Activated naive CD8-positive, alpha-beta T cell treated with anti-CD3 and anti-CD28 coated beads for 36 hours (primary cell): ENCODE measurements at places on chromosomes 12 and 14. TPM values are rescaled to one million over a fixed set of nuclear protein-coding genes. Genes with fewer than 3 reads are reported as not detected.

DNA sequence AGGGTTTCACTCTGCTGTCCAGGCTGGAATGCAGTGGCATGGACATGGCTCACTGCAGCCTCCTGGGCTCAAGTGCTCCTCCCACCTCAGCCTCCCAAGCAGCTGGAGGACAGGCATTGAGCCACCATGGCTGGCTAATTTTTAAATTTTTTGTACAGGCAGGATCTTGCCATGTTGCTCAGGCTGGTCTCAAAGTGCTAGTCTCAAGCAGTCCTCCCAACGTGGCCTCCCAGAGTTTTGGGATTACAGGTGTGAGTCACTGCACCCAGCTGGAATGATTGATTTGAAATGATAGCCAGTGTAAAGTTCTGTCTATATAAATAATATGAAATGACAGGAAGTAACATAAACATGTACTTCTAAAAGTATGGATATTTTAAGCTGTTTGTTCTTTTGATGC, 172.7 kb downstream of the FUT8 start:
- H3K36me3 ChIP-seq: peaks cover 24% of the 10 kb centered on the region
- no peak overlapping the region for H3K4me3 ChIP-seq
- no peak for DNase-seq
- no peak overlapping the region for H3K27ac ChIP-seq

- H3K27me3 ChIP-seq: peaks cover 21% of the 10 kb centered on the region
- H3K36me3 ChIP-seq: no peaks in the 10 kb centered on the region
- no peak overlapping the region for H3K4me3 ChIP-seq
- DNase-seq: no peak
Measured at GRCh38 chr12:5908251-5908650, 36.8 kb downstream of the ANO2 start.

GRCh38 chr14:69715725-69716477, 51.0 kb upstream of the SRSF5 start:
- no peaks in the 10 kb centered on the region for H3K27me3 ChIP-seq
- H3K27ac ChIP-seq: peak overlapping the region; percentile 69
- no peak overlapping the region for H3K4me3 ChIP-seq
- peaks cover 29% of the 10 kb centered on the region for H3K4me1 ChIP-seq

DNA sequence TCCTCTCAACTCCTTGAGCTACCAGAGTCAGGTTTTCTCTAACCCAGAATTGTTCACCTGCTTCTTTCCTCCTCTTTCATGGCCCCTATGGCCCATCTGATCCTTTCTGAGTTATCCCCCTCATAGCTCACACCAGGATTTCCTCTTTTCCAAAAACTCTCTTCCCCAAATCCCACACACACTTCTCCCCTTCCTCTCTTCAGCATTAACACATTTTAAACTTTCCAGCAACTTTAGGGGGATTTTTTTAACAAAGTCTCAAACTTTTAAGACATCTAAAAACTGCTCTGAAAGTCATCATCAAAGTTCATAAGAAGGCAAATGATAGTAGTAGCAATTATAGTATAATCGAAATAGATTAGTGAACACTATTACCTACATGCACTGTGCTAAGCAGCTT, 7.9 kb downstream of the OR10P1 start:
- H3K4me3 ChIP-seq: no peak overlapping the region
- no peak for DNase-seq
- no peak overlapping the region for H3K27ac ChIP-seq
- no peaks in the 10 kb centered on the region for H3K27me3 ChIP-seq
- H3K36me3 ChIP-seq: peaks cover 5% of the 10 kb centered on the region

GRCh38 chr14:22265319-22266141, 323.5 kb downstream of the DAD1 start:
- H3K4me1 ChIP-seq: peaks cover 4% of the 10 kb centered on the region
- no peaks in the 10 kb centered on the region for H3K36me3 ChIP-seq
- DNase-seq: no peak
- H3K4me3 ChIP-seq: peak overlapping the region; percentile 59
- H3K27ac ChIP-seq: peak overlapping the region; percentile 74
- no peaks in the 10 kb centered on the region for H3K27me3 ChIP-seq

DNA sequence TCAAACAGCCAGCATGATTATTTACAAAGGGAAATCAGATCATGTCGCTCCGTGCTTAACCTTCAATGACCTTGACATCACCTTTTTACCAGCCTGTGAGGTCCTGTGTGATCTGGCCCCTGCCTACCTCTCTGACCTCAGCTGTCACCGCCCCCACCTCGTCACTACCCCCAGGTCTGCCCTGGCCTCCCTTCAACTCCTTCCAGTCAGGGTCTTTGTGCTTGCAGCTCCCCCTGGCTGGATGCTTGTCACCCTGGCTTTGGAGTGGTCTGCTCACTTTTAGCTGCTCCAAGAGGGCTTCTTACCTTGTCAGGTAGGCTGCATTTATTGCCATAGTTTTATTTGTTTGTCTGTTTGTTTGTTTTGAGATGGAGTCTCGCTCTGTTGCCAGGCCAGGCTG, 8.2 kb upstream of the MAX start:
- no peak for DNase-seq
- no peak overlapping the region for H3K27ac ChIP-seq
- no peak overlapping the region for H3K4me3 ChIP-seq
- H3K36me3 ChIP-seq: no peaks in the 10 kb centered on the region
- H3K27me3 ChIP-seq: peaks cover 2% of the 10 kb centered on the region

Gene IL22
- total RNA-seq: 0.31 TPM

- no peaks in the 10 kb centered on the region for H3K4me1 ChIP-seq
- no peaks in the 10 kb centered on the region for H3K27me3 ChIP-seq
- DNase-seq: no peak
Measured at GRCh38 chr14:82724316-82724715, 1190.7 kb upstream of the SEL1L start.

DNA sequence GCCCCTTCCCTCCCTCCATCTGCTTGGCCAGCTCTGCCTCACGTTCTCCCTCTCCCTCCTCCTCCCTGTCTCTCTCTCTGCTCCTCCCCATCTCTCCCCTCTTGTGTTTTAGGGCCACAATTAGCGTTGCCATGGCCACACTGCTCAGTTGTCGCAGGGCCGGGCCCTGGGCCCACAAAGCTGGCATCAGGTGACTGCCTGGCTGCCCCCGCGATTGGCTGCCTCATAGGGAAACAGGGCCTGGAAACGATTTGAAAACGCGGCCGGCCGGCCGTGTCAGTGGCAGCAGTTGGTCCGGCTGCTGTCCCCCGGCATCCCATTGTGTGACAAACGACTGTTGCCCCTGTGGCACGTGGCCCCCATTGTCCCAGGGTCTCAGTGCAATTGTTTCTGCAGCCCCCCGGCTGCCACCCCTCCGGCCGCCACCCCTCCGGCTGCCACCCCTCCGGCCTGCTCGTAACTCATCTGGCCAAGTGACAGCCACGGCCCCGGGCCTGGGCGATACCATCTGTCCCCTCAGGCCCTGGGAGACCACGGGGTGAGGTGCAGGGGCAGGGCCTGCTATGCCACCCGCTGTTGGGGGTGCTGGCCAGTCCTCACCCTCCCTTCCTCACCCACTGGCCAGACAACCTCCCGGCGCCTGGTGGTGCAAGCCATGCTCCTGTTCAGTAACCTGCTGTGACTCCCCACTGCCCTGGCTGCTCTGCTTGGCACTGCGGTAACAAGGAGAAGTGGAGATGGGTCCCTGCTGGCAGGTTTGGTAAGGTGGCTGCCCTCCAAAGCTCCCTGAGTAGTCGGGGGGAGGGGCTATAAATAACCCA, 17.4 kb downstream of the FOXN4 start:
- no peaks in the 10 kb centered on the region for H3K4me1 ChIP-seq
- H3K36me3 ChIP-seq: no peaks in the 10 kb centered on the region
- no peak overlapping the region for H3K4me3 ChIP-seq
- H3K27me3 ChIP-seq: peaks cover 50% of the 10 kb centered on the region

- peaks cover 7% of the 10 kb centered on the region for H3K4me1 ChIP-seq
- no peak for DNase-seq
- H3K27me3 ChIP-seq: peaks cover 27% of the 10 kb centered on the region
- H3K36me3 ChIP-seq: no peaks in the 10 kb centered on the region
Measured at GRCh38 chr12:119157978-119158377, 20.8 kb upstream of the HSPB8 start.

DNA sequence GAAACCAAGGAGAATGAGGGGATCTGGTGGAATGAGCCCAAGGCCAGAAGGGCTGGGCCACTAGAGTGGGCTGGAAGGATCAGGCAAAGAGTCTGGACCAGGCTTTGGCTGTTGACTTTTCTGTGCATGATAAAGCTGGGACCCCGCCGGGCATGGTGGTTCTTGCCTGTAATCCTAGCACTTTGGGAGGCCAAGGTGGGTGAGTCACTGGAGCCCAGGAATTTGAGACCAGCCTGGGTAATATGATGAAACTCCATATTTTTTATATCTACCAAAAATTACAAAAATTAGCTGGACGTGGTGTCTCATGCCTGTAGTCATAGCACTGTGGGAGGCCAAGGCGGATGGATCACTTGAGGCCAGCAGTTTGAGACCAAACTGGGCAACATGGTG, 393 bp upstream of the KLHL33 start:
- no peaks in the 10 kb centered on the region for H3K36me3 ChIP-seq
- H3K27ac ChIP-seq: no peak overlapping the region
- DNase-seq: no peak
- H3K4me1 ChIP-seq: peaks cover 13% of the 10 kb centered on the region
- no peaks in the 10 kb centered on the region for H3K27me3 ChIP-seq
- H3K4me3 ChIP-seq: no peak overlapping the region

Gene RHNO1
- total RNA-seq: 51.4 TPM

GRCh38 chr12:51234530-51234929, 4.1 kb upstream of the DAZAP2 start:
- no peak overlapping the region for H3K4me3 ChIP-seq
- H3K36me3 ChIP-seq: peaks cover 4% of the 10 kb centered on the region
- peaks cover 7% of the 10 kb centered on the region for H3K4me1 ChIP-seq
- no peak overlapping the region for H3K27ac ChIP-seq
- H3K27me3 ChIP-seq: no peaks in the 10 kb centered on the region

Gene NUAK1
- not detected for total RNA-seq

DNA sequence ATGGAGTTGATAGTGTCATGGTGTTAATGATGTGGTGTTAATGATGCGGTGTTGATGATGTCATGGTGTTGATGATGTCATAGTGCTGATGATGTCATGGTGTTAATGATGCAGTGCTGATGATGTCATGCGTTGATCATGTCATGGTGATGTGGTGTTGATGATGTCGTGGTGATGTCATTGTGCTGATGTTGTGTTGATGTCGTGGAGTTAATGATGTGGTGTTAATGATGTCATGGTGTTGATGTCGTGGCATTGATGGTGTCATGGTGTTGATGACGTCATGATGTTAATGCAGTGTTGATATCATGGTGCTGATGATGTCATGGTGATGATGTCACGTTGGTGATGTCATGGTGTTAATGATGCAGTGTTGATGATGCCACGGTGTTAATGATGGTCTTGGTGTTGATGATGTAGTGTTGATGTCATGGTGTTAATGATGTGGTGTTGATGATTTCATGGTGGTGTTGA, 49.1 kb upstream of the RIMBP2 start:
- H3K27ac ChIP-seq: no peak overlapping the region
- peaks cover 15% of the 10 kb centered on the region for H3K4me1 ChIP-seq
- no peak for DNase-seq
- H3K36me3 ChIP-seq: no peaks in the 10 kb centered on the region

GRCh38 chr12:115375186-115375991, 691.4 kb upstream of the TBX3 start:
- H3K4me3 ChIP-seq: no peak overlapping the region
- peak overlapping the region; percentile 69 for H3K27ac ChIP-seq
- peaks cover 8% of the 10 kb centered on the region for H3K4me1 ChIP-seq
- no peaks in the 10 kb centered on the region for H3K36me3 ChIP-seq
- H3K27me3 ChIP-seq: peaks cover 9% of the 10 kb centered on the region
- no peak for DNase-seq

Gene HSPA2
- 1.9 TPM for total RNA-seq

GRCh38 chr12:542395-543113, 82.8 kb downstream of the B4GALNT3 start:
- H3K4me1 ChIP-seq: peaks cover 23% of the 10 kb centered on the region
- H3K27me3 ChIP-seq: peaks cover 32% of the 10 kb centered on the region
- no peak overlapping the region for H3K4me3 ChIP-seq

GRCh38 chr12:131115766-131116467, 162.2 kb downstream of the ADGRD1 start:
- no peak overlapping the region for H3K4me3 ChIP-seq
- no peaks in the 10 kb centered on the region for H3K27me3 ChIP-seq
- DNase-seq: no peak
- H3K4me1 ChIP-seq: no peaks in the 10 kb centered on the region
- no peak overlapping the region for H3K27ac ChIP-seq
- no peaks in the 10 kb centered on the region for H3K36me3 ChIP-seq

DNA sequence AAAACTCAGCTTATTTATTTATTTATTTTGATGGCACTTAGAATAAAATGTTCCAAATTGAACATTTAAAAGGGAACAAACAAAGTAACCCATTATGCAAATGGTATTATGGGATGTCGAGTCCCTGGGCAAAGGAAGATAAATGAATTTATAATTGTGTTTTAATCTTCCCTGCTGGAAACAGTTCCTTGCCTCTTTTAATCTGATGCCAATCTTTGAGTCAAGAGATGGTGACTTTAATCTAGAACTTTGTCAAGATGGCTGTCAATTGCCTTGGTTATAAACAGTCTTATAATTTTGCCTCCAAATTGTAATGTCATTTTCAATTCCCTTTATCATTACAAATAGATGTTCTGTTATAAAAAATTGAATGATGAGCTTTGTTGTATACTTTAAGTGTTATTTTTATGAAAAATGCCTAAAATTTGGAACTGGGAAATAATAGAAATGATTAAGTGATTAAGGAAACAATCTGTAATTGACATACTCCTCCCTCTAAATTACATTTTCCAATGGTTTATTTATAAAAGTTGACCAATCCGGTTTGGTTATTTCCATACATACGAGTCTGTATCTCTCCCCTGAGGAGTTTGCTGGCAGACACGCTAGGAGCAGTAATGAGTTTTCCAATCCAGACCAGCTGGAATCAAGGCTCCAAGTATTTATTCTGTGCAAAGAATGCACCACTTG, 134.9 kb upstream of the FRMD6 start:
- no peak for DNase-seq
- no peak overlapping the region for H3K27ac ChIP-seq
- no peaks in the 10 kb centered on the region for H3K27me3 ChIP-seq
- H3K4me3 ChIP-seq: no peak overlapping the region
- peaks cover 2% of the 10 kb centered on the region for H3K4me1 ChIP-seq

DNA sequence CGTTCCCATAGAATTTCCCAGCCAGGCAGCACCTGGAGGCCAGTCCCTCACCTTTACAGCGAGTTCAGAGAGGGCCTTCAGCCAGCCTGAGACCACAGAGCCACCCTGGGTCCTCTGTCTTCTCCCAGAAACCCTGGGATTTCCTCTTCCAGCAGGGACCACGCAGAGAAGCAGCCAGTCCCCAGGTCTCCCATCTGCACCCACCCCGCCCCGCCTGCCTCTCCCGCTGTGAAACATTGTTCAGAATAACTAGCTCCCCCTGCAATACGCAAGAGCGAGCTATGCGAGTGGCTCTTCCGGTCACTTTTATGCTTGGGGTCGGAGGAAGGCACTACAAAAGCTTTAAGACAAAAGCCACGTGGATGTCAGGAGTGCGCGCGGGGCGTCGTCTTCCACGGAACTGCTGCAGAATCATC, 77.8 kb downstream of the SERPINA3 start:
- H3K36me3 ChIP-seq: no peaks in the 10 kb centered on the region
- H3K27ac ChIP-seq: no peak overlapping the region
- no peak for DNase-seq
- peaks cover 2% of the 10 kb centered on the region for H3K4me1 ChIP-seq

- peaks cover 6% of the 10 kb centered on the region for H3K4me1 ChIP-seq
- H3K36me3 ChIP-seq: no peaks in the 10 kb centered on the region
- no peak for DNase-seq
- no peak overlapping the region for H3K4me3 ChIP-seq
- no peak overlapping the region for H3K27ac ChIP-seq
Measured at GRCh38 chr14:90722590-90722989, 93.6 kb downstream of the TTC7B start.
